ENCODE measurements at places on chromosomes 2 and 18. TPM values are rescaled to one million over a fixed set of nuclear protein-coding genes. Genes with fewer than 3 reads are reported as not detected.
A peak's percentile ranks its signal among the peaks of the same experiment; 100 is the strongest.

GRCh38 chr18:57798713-57799373, 4.3 kb downstream of the ATP8B1 start:
- DNase-seq: no peak

GRCh38 chr18:60096428-60096827, 196.6 kb downstream of the PMAIP1 start:
- no peak for DNase-seq

DNA sequence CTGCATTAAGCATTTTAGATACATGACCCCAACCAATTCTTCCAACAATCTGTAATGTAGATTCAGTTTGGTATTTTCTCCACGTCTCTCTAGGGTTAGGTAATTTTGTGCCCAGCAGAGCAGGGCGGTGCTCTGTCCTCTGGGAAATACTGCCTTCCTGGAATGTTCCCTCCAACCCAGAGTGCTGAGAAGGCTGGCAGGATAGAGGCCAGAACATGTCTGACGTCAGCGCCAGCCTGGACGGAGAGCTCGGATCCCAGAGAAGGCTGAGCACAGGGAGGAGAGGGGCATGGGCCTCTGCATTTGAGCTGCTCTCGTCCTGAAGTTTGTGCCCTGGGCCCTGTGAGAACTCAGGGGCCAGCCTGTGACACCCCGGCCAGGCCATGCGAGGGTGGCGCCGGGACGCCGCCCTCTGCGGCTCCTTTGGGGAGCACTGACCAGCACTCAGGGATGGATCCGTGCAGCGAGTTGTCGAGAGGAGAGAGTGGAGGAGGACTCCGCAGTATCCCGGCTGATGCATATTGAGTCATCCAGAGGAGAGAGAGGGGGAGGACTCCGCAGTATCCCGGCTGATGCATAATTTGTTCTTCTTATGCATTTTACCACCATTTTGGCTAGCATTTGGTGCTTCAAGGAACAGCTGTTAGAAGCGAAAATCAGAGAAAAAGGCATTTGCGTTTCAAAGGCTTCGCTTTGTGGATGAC, 80.0 kb upstream of the PXDN start:
- DNase-seq: peak; percentile 75

- no peak for DNase-seq
These were observed 266.5 kb upstream of the SPOPL start for GRCh38 chr2:138235041-138235440.

DNA sequence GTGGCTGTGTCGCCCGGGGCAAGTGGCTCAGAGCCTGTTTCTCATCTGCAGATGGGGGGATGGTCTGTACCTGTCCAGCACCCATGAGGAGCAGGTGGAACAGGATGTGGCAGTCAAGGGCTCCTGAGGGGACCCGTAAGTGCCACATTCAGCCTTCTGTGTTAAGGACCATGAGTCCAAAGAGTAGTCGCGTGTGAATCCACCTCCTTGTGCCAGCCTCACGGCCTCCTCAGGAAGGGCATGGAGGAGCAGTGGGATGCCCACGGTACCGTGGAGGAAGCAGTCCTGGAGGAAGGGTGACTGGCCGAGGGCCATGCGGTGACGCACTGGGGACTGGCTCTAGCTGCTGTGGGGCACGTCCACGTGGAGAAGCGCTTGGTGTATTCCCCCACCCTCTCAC, 61.1 kb downstream of the ODC1 start:
- DNase-seq: no peak

GRCh38 chr2:212032536-212033219, 505.9 kb downstream of the ERBB4 start:
- DNase-seq: peak; percentile 50

DNA sequence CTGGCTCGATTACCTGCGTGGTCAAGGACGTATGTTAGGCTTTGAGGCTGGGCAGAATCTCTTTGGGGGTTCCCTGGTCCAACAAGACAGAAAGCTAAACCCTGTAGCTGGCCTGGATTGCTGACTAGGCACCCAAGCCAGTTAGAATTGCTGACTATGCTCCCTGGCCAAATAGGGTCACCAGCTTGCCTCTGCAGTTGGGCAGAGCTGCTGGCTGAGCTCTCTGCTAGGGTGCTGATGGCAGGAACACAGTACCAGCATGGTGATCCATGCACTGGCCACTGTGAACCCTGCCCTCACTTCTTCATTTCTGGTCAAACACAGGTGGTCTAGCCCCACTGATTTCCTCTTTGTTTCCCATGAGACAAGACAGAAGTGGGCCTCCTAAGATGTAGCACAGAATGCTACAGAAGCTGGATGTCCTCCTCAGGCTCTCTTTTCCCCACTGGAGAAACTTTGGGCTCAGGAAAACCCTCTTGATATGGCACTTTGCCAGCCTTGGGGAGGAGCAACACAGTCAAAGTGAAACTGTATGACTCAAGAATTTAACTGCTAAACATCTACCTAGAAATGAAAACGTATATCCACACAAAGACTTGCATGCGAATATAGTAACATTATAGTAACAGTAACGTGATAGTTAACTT, 20.8 kb downstream of the SP140L start:
- DNase-seq: peak; percentile 54

- peak; percentile 35 for DNase-seq
These were observed 431 bp upstream of the CNRIP1 start for GRCh38 chr2:68320118-68320641.

GRCh38 chr2:60867007-60867406, 14.4 kb upstream of the REL start:
- no peak for DNase-seq

DNA sequence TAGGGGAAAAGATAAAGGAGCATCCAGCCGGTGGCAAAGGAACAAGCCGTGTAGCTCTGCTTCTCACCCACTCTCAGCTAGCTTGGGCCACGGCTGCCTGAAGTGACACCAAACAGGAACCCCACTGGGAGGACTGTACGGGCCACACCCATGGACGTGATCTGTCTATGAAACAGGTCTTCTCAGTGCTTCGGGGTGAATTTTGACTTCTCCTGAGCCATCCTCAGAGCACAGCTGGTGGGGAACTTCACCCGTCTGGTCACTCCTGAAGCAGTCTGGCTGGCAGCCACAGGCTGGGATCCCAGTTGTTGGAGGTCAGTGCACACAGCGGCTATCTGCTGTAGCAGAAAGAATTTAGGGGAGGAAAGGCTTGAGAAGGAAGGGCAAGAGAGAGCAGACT, 223.8 kb downstream of the FAM210A start:
- DNase-seq: no peak

DNA sequence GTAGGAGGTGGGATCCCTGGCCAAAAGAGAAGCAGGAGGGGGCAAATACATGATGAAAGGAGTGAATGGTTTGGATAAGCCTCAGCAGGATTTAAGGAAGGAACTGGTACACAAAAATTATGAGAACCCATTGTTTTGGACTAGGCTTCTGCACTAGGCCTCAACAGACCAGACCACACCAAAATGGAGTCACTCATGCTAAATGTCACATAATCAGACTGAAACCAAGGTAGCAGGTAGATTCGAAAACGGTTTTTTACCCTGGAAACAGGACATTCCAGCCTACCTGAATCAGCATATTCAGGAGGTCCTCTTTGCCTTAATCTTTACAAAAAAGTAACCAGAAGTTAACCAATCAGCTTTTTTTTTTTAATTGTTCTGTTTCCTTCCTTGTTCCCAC, 49.4 kb upstream of the CDCA7 start:
- DNase-seq: no peak

DNA sequence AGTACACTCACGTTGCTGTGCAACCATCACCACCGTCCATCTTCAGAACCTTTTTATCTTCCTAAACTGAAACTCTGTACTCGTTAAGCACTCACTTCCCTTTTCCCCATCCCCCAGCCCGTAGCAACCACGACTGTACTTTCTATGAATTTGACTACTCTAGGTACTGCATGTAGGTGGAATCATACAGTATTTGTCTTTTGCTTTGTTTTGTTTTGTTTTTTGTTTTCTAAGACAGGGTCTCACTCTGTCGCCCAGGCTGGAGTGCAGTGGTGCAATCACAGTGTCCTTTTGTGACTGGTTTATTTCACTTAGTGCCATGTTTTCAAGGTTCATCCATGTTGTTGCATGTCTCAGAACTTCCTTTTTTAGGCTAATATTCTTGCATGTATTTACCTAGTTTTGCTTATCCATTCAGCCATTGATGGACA, 7.0 kb upstream of the TYMS start:
- DNase-seq: no peak

- no peak for DNase-seq
These were observed 180.6 kb downstream of the PARD3B start for GRCh38 chr2:204725693-204726360.

DNA sequence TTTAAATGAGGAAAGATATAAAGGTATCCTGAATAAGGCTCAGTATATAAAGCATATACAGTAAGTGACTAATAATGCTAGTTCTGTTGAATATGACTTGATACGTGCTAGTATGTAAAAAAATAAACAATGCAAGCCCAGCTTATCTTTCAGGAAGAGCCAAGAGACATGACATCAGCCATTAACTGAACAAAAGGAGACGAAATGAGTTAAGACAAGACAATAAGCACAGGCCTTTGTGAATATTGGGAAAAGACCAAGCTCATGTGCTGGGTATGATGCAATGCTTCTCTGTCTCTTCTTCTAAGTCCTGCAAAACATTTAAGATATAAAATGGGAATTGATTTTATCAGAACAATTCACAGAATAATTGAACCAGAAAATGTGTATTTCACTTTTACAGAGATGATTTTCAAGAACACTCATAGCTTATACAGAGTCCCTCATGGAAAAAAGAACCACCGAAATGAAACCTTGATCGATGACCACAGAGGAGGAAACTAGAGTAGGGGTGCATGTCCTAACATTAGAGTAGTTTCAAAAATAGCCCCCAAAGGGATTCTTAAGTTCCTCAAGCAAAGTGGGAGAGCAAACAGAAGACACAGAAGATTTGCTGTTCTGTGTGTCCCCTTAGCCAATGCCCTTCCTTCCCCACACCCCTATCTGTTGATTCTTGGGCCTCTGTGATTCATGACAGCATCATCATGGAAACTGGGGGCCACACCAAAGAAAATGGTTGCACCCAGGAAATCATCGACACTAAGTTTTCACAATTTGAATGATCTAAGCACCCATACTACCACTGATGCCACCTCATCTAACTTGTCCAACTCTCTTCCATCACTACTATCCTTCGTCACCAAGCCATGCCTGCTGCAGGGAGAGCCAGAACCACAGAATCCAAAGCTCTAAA, 68.0 kb upstream of the CRIM1 start:
- DNase-seq: peak; percentile 11

DNA sequence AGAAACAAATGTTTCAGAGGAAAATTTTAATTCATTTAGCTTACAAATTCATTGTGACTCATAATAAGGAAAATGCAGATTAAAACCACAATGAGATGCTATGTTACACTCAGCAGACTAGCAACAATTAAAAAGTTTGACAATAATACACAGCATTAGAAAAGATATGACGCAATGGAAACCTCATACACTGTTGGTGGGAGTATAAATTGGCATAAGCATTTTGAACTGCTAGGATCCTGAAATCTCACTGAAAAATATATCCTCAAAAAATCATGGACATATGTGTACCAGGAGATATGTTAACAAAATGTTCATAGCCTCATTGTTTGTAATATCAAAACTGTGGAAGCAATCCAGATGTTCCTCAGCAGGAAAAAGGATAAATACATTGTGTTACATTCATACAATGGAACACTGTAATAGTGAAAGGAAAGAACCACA, 13.7 kb downstream of the CALCRL start:
- DNase-seq: peak; percentile 12

DNA sequence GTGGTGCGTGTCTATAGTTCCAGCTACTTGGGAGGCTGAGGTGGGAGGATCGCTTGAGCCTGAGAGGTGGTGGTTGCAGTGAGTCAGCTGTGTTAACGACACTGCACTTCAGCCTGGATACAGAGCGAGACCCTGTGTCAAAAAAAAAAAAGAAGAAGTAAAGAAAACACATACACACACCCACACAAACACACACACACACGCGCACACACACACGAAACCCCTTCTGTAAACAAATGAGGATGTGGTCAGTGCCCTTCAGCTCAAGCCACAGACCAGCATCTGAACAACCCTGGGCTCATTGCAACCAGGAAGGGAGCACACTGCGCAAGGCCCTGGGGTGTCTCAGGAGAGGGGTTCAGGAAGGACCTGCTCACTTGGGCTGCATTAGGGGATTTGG, 47.9 kb upstream of the KCNF1 start:
- DNase-seq: peak; percentile 25

DNA sequence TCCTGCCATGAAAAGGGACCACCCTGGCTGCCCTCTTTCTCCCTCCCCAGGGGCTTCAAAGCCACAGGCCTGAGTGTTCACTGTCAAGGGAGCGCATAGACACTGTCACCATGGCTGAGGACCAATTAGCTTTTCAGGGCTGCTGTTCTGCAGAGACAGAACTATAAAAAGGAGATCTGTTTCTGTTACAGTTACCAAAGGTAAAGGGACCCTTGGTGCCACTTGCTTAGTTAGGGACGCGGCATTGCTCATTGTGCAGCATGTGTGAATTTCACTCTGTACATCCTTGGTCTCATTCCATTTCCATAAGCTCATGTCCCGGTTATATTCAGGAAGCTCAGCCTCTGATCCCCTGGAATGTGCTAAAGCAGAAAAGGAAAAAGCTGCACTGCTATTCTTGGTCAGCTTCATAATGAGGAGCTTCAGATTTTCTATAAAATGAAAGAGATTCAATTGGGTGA, 55.5 kb upstream of the RNF152 start:
- no peak for DNase-seq

DNA sequence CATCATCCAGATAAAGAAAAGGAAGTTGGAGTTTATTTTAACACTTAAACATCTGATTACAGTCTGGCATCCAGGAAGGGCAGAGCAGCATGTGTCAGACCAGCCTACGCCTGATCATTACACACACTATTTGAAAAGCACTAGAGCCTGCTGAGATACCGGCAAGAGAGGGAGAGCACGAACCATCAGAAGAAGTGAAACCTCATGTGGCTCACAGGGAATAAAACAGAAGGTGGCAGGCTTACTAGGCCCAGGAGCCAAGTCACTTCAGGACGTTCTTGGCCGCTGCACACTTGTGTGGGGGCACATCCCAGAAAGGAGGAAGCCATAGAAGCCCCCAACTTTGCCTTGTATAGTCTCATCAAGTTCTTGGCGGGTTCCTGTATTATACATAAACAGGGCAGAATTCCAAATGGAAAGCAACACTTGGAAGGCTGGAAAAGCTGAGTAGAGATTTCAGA, 105.5 kb downstream of the UGGT1 start:
- no peak for DNase-seq

- DNase-seq: peak; percentile 39
These were observed 16.6 kb downstream of the THAP4 start for GRCh38 chr2:241620419-241620769.

GRCh38 chr2:64454386-64455332, 697 bp downstream of the LGALSL start:
- DNase-seq: peak; percentile 15

Gene G6PC2
- not detected for total RNA-seq

Gene TTC32
- 18.0 TPM for total RNA-seq

Gene CASP10
- total RNA-seq: 8.5 TPM

Gene VWA3B
- total RNA-seq: not detected

Gene ERLEC1
- 103 TPM for total RNA-seq

Gene DNER
- total RNA-seq: 126 TPM

Gene DRC1
- total RNA-seq: 0.24 TPM

Gene SLC8A1
- total RNA-seq: 8.5 TPM

Gene SLC4A5
- total RNA-seq: 0.10 TPM

Gene STON1
- total RNA-seq: 7.0 TPM

Gene PRSS56
- total RNA-seq: not detected

All from RPMI7951 (cell line).